ENCODE measurements at places on chromosomes 6 and 20. TPM values are rescaled to one million over a fixed set of nuclear protein-coding genes. Genes with fewer than 3 reads are reported as not detected.

The GSTA3 gene
- total RNA-seq = not detected

- DNase-seq = no peak
Observed at GRCh38 chr6:129134535-129134934, 251.6 kb downstream of the LAMA2 start.

- DNase-seq = no peak
Observed at GRCh38 chr6:66930559-66931290, 1223.7 kb upstream of the EYS start.

DNA sequence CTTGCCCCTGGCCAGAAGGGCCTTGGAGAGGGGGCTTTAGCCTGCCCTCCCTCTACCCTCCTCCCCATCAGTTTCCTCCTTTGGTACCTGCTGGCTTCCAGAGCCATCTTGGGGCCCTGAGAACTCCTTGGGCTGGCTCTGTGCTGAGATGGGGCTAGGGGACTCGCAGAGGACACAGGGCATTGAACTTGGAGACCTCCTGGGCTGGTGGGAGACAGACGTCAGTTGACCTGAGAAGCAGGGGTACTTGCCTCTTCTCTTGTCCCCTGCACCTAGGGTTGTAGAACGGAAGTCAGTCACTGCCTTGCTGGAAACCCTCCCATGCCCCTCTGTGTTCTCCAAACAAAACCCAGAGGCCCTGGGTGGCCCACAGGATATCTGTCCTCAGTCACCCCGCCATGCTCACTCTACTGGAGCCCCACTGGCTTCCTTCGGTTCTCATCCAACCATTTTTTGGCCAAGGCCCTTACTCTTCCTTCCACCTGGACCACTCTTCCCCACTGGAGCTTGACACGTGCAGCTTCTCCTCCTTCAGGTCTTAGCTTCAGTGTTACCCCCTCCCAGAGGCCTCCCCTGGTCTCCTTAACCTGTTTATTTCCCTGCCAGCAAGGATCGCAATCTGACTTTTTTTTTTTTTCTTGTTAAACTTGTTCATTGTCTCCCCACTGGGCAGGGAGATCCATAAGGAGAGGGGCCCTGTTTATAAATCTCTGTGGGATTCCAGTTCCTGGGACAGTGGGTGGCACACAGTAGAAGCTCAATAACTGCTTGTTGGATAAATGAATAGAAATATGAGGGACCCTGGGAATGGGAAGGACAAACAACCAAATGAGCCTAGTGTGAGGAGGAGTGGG is 971 bp downstream of the RBCK1 start:
- DNase-seq = peak; percentile 18

DNA sequence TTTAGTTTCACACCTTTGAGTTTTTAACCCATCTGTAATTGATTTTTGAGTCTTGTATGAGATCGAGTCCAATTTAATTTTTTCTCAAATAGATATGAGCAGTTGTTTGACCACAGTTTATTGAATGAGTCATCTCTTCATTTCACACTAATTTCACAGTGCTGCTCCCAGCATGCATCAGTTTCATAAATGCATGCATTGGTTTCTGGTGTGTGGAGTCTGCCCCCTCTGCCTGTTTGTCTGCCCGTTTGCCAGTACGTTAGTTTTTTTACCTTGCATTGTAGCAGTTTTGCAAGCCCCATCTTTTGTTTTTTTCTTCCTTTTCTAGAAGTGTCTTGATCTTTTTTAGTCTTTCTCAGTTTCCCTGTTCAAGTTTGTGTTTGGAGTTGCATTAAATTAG is 11.9 kb downstream of the SLX4IP start:
- DNase-seq = peak; percentile 74

- no peak for DNase-seq
Observed at GRCh38 chr6:126086560-126086959, 100.2 kb downstream of the TRMT11 start.
